ENCODE measurements at places on chromosomes 3 and 15.

DNA sequence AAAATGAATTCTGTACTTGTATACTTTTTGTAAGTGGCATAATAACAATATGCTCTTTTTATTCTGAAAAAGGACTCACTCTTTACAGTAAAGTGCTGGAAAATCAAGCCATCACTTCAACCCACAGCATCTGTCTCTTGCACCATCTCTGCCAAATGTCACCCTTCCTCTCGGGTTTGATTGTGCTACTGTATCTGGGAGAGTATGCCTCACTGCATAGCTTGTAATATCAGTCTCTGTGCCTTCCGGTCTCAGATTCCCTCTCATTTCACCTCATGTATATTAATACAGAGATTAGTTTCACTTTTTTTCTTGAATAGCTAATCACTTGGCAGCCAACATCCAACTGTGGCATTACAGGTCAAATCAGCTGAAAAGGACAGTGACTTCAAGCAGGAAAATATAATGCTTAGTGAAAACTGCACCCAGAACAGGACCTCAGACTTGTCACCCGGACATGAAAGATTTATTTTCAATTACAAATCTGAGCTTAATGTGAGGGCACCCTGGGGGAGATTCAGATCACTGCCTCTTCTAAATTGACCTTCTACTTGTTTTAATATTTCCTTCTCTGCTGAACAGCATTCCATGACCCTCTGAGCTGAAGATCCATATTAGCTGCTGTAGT, 605.8 kb upstream of the NAALADL2 start:
- no peak for DNase-seq

DNA sequence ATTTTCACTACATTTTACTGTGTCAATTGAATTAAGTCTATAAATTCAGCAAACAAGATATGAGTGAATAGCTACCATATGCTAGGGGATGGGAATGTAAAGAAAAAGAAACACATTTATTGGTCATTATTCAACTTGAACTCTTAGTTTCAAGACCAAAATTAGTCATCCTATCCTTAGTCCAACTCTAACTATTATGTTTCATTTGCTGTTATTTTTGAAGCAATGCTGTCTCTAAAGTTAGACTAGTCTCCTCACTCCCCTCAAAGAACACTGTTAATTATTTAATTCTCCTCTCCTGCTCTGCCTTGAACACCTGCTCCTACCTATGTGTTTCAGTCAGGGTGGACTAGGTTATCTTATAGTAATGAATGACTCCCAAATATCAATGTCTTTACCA, 920.9 kb downstream of the TUSC7 start:
- no peak for DNase-seq

GRCh38 chr3:69426967-69427304, 41.0 kb upstream of the FRMD4B start:
- no peak for DNase-seq

- peak; percentile 36 for DNase-seq
These were observed 619 bp downstream of the EIF2AK4 start for GRCh38 chr15:39934397-39935071.

DNA sequence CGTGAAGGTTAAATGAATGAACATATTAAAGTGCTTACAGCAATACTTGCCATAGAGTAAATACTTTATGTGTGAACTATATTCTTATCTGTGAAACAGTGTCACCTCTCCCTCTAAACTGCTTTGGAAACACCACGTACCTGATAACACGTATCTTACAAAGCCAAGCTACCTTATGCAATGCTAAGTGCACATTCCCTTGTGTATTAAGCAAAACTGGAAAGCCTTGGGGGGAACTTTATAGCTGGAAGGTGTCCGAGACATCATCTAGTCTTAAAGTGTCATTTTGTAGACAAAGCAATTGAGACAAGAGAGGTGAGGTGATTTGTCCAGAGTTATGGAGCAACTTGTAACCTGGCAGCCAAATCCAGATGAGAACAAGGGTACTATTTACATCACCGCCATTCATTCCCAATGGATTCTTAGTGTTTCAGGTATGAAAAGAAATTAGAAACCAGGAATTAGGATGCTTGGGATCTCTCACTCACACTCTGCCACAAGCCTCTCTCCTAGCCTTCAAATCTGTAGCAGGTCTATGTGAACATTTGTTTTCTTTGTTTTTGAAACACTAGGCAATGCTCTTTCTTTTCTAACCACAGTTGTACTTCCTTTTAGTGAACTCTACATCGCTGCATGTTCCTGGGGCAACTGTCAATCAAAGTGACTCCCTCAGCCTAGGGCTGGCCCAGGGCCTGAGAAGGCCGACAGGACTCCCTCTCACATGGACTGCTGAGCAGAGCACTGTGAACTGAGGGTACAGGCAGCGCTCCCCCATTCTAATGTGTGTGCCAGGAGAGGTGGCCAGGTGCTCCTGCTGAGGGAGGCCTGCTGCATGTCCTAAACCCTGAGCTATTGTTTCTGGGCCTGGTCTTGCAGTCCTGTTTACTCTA, 13.9 kb upstream of the MGLL start:
- no peak for DNase-seq

GRCh38 chr3:49132073-49132436, 795 bp downstream of the LAMB2 start:
- DNase-seq: no peak

DNA sequence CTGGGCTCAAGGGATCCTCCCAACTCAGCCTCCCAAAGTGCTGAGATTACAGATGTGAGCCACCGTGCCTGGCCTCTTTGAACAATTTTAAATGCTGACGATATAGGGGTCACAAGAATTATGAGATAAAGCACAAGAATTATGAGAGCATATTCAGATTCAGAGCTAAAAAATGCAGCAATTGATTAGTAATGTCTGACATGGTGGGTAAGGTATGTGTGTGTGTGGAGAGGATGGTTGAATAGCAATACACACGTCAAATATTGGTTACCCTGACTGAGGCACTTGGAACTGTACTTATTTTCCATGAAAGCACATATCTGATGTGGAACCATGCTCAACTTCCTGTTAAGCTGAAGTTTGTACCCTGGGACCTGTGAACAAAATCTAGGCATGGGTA, 115.6 kb downstream of the EOMES start:
- DNase-seq: no peak

GRCh38 chr3:11569156-11569741, 74.5 kb downstream of the VGLL4 start:
- DNase-seq: no peak

- DNase-seq: no peak
These were observed 92.7 kb downstream of the CEMIP start for GRCh38 chr15:80871858-80872257.

- no peak for DNase-seq
These were observed 23.9 kb upstream of the AP4E1 start for GRCh38 chr15:50884540-50884939.

DNA sequence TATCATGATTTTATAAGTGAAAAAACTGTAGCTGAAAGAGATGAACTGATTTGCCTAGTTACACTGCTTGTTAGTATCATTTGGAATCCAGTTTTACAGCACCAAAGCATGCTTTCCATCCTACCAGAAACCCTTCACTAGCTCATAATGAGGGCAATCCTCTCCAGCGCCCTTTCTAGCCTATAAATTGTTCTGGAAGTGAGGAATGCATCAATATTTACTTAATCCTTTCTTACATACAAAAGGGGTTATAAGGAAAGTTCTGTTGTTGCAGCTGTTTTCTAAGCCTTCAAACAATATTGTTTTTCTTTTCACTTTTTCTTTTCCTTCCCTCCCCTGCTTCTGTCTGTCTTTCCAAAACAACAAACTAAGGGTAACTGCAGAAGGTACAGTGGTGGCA, 11.0 kb upstream of the PCCB start:
- DNase-seq: no peak

GRCh38 chr15:70150405-70150747, 52.7 kb upstream of the TLE3 start:
- DNase-seq: no peak

- no peak for DNase-seq
These were observed 11.4 kb downstream of the MSL2 start for GRCh38 chr3:136184703-136185102.

DNA sequence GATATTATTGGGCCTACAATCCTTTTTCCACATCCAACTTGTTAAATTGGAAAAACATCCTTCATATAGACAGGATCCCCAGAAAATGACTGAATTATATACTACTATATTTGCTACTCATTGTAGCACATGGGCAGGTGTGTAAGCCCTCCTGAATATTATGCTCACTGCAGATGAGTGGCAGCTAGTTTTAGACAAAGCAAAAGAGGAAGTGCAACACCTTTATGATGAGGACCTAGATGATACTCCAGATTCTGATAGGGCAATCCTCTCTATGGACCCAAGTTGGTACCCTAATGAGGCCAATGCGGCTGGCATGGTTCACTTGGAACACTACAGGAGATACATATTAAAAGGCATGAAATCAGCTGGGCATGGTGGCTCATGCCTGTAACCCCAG, 119.1 kb upstream of the PLCL2 start:
- DNase-seq: no peak

DNA sequence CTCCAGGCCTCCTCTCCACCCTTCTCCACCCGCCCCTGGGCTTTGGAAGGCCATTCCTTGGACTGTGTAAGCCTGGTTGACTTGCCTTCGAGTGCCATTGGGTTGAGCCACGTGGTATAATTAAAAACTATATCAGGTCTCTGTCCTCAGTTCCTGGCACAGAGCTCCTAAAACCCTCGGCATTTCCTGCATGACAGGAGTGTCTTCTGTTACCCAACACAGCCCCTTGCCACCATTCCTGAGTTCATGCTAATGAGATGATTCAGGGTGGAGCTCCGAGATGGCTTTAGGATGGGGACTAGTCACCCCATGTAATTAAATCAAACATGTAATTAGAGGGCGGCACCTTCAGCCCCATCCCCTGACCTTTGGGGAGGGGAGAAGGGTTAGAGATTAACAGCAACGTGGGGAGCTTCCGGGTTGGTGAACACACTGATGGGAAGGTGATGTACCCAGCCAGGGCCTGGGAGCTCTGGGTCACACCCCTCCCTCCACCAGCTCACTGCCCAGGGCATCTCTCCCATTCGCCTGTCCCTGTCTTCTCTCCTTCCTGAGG, 256.4 kb downstream of the FAM43A start:
- no peak for DNase-seq

DNA sequence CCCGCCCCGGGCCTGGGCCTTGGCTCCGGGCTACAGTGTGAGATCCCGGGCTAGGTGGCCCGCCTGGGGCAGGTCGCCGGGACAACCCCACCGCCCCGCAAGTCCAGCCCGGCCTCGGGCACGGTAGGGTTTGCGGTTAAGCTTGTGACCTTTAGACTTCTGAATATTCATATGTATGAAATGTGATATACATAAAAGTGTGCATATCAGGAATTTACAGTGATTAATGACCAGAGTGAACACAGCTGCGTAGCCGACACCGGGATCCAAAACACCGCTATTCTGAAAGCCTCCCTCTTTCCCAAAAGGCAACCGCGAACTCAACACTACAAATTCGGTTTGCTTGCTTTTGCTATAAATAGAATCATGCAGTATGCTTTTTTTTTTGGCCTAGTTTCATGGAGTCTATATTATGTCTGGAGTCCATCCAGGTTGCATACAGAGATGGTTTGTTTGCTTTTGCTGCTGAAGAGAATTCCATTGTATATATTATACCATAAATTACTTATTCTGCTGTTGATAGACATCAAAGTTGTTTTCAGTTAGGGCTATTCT, 636 bp upstream of the SNRPA1 start:
- no peak for DNase-seq

- no peak for DNase-seq
These were observed 28.1 kb downstream of the PARP16 start for GRCh38 chr15:65258375-65259262.

- DNase-seq: no peak
These were observed 34.9 kb downstream of the PPCDC start for GRCh38 chr15:75058127-75058905.

- no peak for DNase-seq
These were observed 6.4 kb downstream of the ASTE1 start for GRCh38 chr3:131020122-131020693.

GRCh38 chr15:90990446-90990845, 3.9 kb downstream of the PRC1 start:
- no peak for DNase-seq

Measured in lung microvascular endothelial cell (primary cell).